ENCODE measurements at places on chromosomes 1 and 21.

GRCh38 chr1:191634801-191635508, 523.3 kb upstream of the RGS18 start:
- DNase-seq = no peak

GRCh38 chr1:68204977-68205630, 27.2 kb downstream of the WLS start:
- DNase-seq = no peak

- DNase-seq = no peak
Observed at GRCh38 chr1:161427733-161428516, 60.2 kb upstream of the CFAP126 start.

DNA sequence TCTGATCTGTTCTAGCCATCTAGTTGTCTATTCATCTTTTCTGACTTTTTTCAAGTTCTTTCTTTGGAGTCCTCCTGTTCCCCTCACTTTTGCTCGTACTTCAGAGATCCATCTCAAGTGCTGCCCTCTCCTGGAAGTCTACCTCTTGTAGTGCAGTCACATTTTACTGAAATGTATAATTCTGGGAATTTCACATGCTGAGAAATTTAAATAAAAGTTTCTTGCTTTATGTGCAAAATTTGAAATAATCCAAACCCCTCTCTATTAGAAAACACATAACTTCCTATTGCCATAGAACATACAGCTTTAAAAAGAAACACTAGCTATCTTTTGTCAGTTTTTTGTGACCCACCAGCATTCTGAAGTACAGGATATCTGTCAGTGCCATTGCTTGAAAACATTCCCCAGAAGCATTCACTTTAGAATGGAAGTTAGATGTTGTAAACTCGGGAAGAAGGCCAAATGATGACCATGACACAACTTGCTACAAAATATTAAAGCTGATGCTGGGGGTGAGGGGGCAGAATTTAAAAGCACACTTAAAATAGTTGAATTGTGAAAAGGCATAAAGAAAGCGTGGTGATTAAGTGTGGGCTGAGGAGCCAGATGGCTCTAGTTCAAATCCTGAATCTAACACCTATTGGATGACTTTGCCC, 22.0 kb downstream of the RLF start:
- DNase-seq = no peak

GRCh38 chr1:205255941-205256780, 28.4 kb downstream of the TMCC2 start:
- DNase-seq = peak; percentile 21

Measured in chondrocyte (in vitro differentiated cells).